Thyroid gland (tissue), 4 donors: ENCODE measurements at places on chromosomes 13 and 19. TPM values are rescaled to one million over a fixed set of nuclear protein-coding genes. Genes with fewer than 3 reads are reported as not detected.
A peak's percentile ranks its signal among the peaks of the same experiment; 100 is the strongest.

ZSCAN5A gene
- 20.7 TPM for total RNA-seq

PINLYP gene
- total RNA-seq = 13.9 TPM

DAND5 gene
- 0.40 TPM for total RNA-seq

- no peak overlapping the region for H3K4me3 ChIP-seq
- H3K36me3 ChIP-seq = peaks cover 8% of the 10 kb centered on the region
- H3K4me1 ChIP-seq = peaks cover 25% of the 10 kb centered on the region
- DNase-seq = no peak
- no peak overlapping the region for H3K27ac ChIP-seq
- no peaks in the 10 kb centered on the region for H3K27me3 ChIP-seq
Measured at GRCh38 chr13:91355826-91356710, 8.6 kb downstream of the MIR17HG start.

DNA sequence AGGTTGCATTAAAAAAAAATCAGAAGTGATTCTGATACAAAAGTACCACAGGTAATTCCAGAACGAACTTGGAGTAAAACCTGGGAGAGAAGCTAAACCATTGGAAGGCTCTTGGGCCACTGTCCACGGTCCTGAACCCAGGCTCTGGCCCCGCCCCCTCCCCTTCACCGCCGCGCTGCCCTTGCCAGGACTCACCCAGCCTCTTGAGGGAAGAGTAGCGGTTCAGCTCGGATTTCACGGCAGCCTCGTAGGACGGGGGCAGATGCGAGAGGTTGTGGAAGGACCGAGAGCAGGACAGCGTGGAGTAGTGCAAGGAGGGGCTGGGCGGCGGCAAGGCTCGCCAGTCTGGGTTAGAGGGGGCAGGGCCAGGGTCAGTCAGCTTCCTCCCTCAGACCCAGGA is 5.7 kb downstream of the SHISA7 start:
- peak; percentile 85 for DNase-seq
- H3K4me3 ChIP-seq = no peak overlapping the region
- peaks cover 18% of the 10 kb centered on the region for H3K27me3 ChIP-seq

SWSAP1 gene
- total RNA-seq = 3.0 TPM
